ENCODE measurements at places on chromosomes 5 and 9. TPM values are rescaled to one million over a fixed set of nuclear protein-coding genes. Genes with fewer than 3 reads are reported as not detected.

GRCh38 chr9:75148561-75148960 lies 60.2 kb downstream of the OSTF1 start:
- DNase-seq: peak; percentile 51

GRCh38 chr9:86764221-86764624 lies 183.1 kb downstream of the GAS1 start:
- DNase-seq: no peak

ADAMTS13 gene
- total RNA-seq: 0.84 TPM

- peak; percentile 46 for DNase-seq
Measured at GRCh38 chr9:84404095-84404686, 63.6 kb upstream of the SLC28A3 start.

DNA sequence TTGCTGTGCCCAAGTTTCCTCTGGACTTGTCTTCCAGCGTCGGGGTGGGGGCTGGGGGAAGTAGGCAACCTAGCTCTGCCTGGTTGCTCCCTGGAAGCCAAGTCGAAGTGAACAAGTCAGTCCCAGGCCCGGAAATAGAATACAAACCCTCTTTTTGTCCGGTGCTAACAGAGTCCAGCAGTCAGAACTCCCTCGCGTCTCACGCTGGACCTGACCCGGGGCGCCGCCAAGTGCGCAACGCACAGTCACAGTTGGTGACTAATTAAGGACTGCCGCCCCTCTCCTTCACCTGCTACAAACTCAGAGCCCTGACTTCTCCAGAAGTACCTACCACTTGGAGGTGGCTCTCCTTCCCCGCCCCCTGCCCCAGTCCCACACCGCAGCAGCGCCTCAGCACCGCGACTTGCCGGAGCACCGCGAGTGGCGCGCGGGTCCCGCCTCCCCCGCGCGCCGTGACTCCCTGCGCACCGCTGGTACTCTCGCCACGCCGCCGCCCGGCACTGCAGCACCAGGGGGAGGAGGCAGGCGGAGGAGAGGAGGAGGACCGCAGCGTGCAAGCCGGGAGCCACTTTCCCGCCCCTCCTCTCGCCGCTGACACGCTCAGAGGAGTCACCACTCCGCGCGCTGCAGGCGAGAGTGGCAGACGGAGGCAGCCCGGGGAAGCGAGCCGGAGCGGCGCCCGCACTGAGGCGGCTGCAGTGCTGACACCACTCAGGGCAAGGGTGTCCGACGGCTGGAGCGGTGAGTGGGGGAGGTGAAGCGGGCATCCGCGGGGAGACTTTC lies at the start of gene SV2C:
SV2C (plus strand) TSS at position 612 of the 783 bp plus-strand sequence. CDS start 48,368 bp downstream, outside the sequence.
- DNase-seq: peak; percentile 13

CEP78 gene
- total RNA-seq: 18.5 TPM

GRCh38 chr5:143229896-143230675 lies 173.4 kb downstream of the NR3C1 start:
- no peak for DNase-seq

GRCh38 chr9:90559075-90560073 lies 83.2 kb downstream of the DIRAS2 start:
- no peak for DNase-seq

DNA sequence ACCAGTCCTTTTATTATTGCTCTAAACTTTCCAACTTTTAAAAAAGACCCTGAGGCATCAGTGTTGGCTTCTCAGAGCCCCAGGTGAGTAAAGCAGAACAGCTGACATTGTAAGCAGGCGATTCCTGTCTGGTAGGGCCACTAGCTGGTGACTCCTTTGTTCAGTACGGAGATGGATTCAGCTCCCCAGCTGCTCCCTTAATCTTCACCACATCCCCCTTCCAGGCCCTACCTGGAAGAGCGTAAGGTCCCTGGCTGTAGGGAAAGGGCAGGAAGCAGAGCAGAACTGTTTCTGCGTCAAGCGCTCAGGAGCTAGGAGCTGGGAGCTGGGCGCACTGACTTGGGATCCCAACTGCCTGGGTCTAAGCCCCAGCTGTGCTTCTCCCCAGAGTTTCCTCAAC lies 203.7 kb upstream of the TAS2R1 start:
- DNase-seq: no peak

DNA sequence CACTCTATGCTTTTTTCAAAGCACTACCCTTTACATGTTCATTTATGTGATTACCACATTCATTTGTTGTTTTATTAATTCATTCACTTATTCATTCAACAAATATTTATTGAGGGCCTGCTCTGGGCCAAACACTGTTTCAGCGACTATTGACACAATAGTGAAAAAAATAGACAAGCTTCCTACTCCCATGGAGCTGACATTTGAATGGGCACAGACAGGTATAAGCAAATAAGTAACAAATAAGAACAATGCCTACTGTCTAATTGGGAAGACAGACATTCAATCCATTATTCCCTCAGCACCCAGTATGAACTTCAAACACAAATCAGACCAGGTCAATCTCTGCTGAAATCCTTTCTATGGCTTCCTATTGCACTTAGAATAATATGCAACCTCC lies 156.9 kb upstream of the NR3C1 start:
- no peak for DNase-seq
